ENCODE measurements at places on chromosomes 1 and 21.

GRCh38 chr1:118115567-118116295, 69.3 kb downstream of the SPAG17 start:
- DNase-seq, result no peak

- no peak for DNase-seq
Observed at GRCh38 chr21:28627691-28628090, 365.0 kb downstream of the LTN1 start.

DNA sequence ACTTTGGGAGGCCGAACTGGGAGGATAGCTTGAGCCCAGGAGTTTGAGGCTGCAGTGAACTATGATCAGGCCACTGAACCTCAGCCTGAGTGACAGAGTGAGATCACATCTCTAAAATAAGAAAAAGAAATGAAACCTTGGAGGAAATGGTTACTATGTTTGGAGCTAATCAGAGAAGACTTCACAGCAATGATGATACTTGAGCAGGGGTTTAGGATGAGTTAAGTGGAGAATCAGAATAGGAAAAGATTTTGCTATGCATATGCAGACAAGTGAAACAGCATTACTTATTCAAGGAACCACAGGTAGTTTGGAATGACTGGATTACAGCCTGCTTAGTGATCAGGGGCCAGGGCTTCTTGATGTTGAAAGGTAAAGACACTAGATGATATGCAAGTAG, 1.3 kb upstream of the CD5L start:
- no peak for DNase-seq

DNA sequence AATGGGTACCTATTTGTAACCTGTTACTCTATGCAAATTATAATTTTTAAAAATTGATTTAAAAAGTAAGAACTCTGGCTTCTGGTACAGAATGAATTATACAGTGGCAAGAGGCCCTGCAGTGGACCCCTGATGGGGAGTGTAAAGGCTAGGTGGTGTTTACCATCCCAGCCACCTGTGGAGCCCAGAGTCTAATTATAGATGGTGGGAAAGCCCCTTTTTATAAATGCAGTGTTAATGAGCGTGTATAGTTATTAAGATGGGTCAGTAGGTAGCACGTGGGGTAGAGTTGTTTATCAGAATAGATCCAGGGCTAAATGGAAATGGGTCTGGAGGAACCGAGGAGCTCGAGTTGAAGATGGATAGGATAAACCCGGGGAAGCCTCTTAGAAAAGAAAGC, 13.9 kb upstream of the PRELP start:
- no peak for DNase-seq

DNA sequence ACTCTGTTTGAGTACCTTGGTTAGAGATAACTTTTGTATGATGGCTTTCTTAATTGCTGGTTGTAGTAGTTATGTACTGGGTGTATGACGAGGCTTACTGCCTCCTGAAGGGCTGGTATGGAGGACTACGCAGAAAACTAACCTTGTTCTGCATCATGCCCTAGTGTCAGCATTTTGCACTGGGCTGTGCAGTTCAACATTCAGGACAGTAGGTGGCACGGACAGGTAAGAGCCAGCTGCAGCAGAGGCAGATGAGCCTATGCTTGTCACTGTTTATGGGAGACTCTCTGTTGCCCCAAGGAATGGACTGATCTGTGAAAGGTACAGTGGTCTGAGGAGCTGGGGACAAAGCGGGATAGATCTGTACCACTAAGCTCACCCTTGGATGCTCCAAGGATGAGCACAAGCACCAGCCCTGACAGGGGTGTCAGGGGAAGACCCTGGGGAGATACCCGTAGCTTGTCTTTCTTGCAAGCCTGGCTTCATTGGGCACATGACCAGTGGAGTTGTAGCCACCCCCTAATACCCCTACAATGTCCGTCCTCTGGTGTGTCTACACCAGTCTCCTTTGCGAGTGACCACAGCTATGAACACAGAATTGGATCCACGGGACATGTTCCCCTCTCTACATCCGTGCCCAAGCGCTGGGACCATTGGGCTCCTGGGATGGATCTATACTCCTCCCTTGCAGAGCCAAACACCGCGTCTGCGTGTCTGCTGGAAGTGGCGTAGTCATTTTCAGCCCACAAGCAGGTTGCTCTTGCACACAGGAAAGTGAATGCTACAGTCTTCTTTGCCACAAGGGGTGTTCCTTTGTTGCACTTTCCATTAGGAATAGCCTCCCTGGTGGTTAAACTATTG, 51.1 kb upstream of the CFHR3 start:
- no peak for DNase-seq

DNA sequence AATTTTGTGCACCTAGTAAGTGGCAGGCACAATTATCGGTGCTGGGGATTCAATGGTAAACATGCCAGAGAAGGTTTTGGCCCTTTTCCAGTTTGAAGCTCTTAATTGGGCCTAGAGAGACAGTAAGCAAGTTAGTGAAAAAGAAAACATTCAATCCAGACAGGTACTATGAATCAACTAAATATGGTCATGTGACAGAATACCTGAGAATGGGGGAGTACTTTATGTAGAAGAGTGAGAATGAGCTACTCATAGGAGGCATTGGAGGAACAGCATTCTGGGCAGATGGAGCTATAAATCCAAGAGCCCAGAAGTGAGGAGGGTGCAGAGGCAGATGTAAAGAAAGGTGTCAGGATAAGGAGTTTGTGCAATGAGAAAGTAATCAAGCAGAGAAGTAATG, 1017.9 kb downstream of the ADGRL2 start:
- no peak for DNase-seq

DNA sequence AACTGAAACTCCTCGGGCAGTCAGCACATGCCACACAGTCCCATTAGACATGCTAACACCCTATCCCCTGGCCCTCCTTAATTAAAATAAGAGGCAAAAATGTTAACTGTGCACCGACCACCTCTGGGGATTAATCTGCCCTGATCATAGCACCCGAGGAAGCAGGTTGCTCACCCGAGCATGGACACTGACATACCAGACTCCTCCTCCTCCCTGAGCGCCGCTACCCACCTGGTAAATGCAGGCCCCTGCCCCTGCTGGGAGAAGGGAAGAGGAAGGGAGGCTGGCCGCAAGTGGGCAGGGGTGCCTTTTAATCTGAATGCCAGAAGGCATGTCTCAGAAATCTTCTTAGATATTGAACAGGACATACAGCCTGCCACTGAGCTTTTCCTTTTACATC, 360.9 kb downstream of the RRAGC start:
- DNase-seq, result no peak

- no peak for DNase-seq
Observed at GRCh38 chr1:182002570-182002969, 58.9 kb downstream of the ZNF648 start.

- no peak for DNase-seq
Observed at GRCh38 chr1:89953131-89953626, 41.7 kb upstream of the ZNF326 start.

DNA sequence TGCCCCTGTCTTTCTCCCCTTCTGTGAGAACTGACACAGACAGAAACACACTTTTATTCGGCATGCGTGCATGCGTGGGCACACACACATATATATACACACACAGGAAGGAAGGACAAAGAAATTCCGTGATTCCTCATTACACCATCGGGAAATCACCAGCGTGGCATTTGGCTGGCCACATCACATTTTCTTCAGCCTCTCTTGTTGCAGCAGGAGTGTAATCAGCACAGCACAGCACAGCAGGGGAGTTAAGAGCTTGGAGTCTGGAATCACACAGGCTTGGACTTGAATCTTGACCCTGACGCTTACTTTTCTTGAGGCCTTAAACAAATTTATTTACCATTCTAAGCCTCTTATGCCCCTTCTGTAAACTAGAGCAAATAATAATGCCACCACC, 45.3 kb upstream of the EPHA8 start:
- no peak for DNase-seq

- DNase-seq, result no peak
Observed at GRCh38 chr1:94876362-94876761, 50.5 kb downstream of the CNN3 start.

GRCh38 chr1:166354406-166354805, 187.6 kb upstream of the FAM78B start:
- no peak for DNase-seq

- no peak for DNase-seq
Observed at GRCh38 chr1:110235834-110236682, 25.9 kb downstream of the KCNC4 start.

DNA sequence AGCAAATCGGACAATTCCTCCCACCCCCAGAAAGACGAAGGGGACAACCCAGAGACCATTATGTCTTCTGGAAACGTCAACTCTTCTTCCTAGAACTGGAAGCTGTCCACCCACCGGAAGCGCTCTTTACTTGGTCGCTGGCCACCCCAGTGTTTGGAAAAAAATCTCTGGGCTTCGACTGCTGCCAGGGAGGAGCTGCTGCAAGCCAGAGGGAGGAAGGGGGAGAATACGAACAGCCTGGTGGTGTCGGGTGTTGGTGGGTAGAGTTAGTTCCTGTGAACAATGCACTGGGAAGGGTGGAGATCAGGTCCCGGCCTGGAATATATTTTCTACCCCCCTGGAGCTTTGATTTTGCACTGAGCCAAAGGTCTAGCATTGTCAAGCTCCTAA, 3.2 kb downstream of the S1PR1 start:
- DNase-seq, result no peak

DNA sequence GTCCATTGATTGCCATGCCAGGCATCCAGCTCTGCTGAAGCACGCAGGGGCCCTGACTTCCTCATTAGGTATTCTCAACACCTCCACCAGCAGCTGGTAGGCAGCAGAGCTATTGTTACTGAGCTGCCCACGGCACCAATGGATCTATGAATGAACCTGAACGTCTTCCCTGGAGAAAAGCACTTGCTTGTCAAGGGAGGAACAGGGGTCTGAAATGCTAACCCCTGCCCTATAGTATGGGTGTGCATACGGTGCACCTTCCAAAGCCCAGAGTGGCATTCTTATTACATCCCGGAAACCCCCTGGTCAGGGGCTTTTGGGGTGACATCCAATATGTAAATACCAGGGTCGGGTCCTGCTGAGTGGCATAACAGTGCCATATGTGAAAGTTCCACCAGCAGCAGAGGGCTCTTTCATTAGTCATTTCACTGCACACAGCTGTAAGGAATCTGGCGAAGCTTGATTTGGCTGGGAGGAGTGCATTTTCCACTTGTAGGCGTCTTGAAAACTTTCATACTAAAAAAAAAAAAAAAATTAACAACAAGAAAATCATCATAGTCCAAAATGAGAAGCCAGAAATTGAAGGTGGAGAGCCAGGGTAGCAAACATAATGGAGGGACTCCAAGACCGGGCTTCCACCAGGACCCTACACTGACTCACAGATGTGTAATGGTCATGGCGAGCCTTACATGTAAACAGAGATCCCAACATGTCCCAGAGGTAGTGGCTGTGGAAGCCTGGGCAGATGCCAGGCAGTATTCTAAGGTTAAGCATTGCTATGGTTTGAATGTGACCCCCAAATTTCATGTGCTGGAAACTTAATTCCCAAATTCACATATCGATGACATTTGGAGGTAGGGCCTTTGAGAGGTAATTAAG, 58.8 kb upstream of the PRDX6 start:
- no peak for DNase-seq

- DNase-seq, result no peak
Observed at GRCh38 chr1:70498666-70499065, 87.6 kb downstream of the CTH start.

- DNase-seq, result no peak
Observed at GRCh38 chr21:27251752-27252151, 284.9 kb upstream of the ADAMTS5 start.

DNA sequence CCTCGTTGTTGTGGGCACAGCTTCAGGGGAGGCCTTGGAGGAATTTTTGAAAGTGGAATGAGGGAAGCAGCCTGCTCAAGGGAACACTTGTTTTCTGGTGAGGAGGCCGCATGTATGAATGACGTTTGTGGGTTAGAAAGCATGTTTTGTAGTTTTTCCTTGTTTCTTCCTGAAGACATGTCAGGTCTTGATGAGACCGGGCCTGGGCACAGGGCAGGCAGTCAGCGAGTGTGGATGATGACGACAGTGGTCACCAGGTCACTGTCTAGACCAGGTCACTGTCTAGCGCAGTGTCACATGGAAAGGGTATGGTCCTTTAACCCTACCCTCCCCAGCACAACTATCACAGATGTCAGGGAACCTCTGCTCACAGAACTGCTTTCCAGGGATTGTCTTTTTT, 7.3 kb downstream of the PSEN2 start:
- DNase-seq, result no peak

DNA sequence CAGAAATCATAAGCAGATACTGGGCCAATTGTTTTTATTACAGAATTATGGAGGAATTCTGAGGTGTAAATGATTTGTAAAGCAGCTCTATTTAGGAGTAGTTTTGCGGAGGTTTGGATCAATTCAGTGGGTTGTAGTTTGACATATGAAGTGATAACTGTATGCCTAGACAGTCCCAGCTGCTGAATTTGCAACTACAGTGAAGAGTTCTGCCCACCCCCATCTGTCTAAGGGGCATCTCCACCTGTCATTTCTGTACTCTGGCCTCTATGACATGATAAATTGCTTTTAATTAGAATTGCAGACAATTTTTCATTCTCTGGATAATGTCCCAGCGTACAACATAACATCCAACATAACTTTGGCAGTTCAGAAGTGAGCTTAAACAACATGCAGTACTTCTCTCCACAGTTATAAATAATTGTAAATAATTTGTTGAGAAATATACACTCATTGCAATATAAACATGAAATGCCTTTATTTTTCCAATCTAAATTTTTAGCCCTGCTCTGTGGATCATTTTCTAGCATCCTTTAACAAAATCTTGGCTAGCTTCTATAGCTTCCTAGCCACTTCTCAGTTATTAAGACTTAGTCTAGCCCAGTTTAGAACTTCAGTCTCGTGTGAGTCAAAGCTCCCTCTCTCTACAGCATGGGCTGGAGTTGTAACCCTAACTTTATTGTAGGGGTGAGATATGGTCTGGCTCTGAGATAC, 52.3 kb downstream of the PDE4B start:
- no peak for DNase-seq

GRCh38 chr1:214029796-214030195, 42.0 kb downstream of the PROX1 start:
- no peak for DNase-seq

GRCh38 chr1:167483790-167484189, 34.5 kb downstream of the CD247 start:
- DNase-seq, result no peak

DNA sequence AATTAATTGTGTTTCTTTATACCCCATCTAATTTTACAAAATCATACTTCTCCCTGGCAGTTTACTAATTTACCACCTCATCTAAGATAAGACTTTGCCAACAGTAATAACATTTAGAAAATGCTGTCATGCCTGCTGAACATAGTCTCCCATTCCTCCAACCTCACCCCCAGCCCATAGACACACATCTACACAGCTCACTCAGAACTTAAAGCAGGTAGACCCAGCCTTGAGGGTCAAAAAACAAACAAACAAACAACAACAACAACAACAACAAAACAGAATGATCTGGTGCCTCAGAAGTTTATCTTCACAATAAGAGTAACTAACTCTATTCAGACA, 94.0 kb downstream of the ZC3H11B start:
- DNase-seq, result no peak

Data from stimulated activated CD8-positive, alpha-beta memory T cell treated with anti-CD3 and anti-CD28 coated beads, Interleukin-12 subunit alpha, Interleukin-12 subunit beta, amount 100 ng/mL, for 4 hours (primary cell).